ENCODE measurements at places on chromosomes 11 and 22.
A peak's percentile ranks its signal among the peaks of the same experiment; 100 is the strongest.

DNA sequence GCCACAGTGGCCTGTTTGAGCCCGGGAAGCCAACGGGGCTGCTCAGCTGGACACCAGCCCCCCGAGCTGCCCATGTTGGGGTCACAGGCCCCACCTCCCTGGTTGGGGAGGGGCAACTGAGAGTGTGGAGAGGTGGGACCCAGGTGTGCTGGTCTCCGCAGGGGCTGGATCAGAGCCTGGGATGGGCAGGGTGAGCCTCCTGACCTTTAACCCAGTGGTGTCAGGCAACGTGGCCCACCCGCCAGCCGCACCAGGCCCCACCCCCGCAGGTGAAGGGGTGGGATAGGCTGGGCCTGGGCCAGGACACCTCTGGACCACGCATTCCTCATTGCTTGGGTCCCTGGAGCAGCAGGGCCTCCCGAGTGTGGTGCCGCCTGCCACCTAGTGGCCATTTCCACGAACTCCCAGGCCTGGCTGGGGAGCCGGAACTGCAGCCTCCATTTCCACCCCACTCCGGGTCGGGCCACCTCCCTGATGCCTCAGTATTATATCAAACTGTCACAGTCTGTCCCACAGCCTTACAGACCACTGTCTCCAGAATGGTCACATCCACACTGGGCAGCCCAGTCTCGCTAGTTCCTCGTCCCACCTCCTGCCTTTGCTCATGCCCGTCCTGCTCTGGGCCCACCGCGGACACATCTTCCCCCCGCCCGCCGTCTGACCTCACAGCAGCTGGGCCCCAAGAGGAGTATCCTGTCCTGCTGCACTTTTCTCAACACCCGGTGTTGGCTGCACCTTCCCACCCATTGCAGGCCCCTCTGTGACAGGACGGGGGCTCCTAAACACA, 13.3 kb upstream of the PPP6R3 start:
- peak; percentile 70 for DNase-seq

GRCh38 chr11:132088551-132088950, 718.1 kb downstream of the NTM start:
- DNase-seq = no peak

GRCh38 chr11:125443767-125444311, 52.2 kb downstream of the FEZ1 start:
- DNase-seq = no peak

DNA sequence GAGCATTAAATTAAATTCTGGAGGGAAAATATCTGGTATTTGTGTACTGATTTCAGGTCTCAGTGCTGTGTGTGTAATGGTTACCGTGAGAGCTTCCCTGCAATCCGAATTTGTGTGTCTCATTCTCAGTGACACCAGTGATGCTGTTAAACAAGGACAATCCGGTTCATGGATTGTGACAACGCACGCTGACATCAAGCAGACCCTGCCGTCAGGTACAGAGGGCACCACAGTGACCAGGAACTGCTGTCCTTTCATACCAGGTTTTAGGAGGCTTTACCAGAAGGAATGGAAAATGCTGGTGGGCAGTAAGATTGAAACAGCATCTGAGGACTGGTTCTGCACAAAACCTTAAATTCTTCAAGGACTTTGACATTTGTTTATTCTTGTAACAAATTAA, 30.5 kb upstream of the PLET1 start:
- DNase-seq = no peak

DNA sequence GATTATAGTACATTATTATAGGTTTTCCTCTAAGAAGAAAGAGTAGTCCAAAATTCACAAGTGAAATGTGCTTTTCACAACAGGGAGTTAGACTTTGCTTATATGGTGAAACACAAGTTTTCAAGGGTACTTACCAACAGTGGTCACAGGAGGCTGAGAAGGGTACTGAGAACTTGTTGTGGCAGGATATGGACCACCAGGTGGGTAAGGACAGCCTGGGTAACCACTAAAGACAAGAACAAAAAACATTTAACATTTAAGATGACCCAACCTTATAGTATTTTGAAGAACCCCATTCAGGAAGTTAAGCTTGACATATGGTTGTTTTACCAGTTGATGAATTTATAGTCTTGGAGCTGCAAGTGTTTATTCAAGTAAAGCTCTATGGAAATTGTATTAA, 24.4 kb downstream of the TSG101 start:
- DNase-seq = no peak
